ENCODE measurements at places on chromosomes 1 and 21.

GRCh38 chr1:15849775-15850324, 2.3 kb downstream of the SPEN start:
- DNase-seq, result no peak

GRCh38 chr1:23381233-23381885, 11.7 kb upstream of the ZNF436 start:
- DNase-seq, result no peak

GRCh38 chr1:59695252-59695651, 119.5 kb upstream of the HOOK1 start:
- no peak for DNase-seq

DNA sequence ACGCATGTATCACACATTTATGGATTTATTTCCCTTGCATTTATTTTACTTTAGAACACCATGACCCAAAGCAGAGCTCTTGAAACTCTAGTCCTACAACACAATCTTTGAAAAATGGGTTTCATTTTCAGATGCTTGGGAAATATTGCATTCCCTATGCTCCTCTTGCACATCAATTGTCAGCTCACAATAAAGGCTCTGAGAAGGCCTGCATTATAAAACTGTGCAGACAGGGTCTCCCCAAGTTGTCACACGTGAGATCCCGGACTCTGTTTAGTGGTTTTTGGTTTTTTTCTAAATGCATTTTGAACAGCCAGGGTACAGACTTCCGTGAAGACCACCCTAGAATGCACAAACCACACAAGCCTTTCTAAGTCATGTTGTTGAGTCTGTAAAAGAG, 9.9 kb upstream of the B3GALT5 start:
- DNase-seq, result no peak
